Epithelial cell of proximal tubule (primary cell): ENCODE measurements at places on chromosomes 3 and 15. TPM values are rescaled to one million over a fixed set of nuclear protein-coding genes. Genes with fewer than 3 reads are reported as not detected.

VPS33B gene
- total RNA-seq, result 16.0 and 17.3 TPM in 2 replicates

- no peak for DNase-seq
Measured at GRCh38 chr3:46406788-46407611, at the start of the genes CCR5AS and CCRL2. TSS of gene CCR5AS (minus strand) at chr3:46407066. TSS of gene CCRL2 (plus strand) at chr3:46407259. CDS start at chr3:46408080, 821 bp downstream.

DNA sequence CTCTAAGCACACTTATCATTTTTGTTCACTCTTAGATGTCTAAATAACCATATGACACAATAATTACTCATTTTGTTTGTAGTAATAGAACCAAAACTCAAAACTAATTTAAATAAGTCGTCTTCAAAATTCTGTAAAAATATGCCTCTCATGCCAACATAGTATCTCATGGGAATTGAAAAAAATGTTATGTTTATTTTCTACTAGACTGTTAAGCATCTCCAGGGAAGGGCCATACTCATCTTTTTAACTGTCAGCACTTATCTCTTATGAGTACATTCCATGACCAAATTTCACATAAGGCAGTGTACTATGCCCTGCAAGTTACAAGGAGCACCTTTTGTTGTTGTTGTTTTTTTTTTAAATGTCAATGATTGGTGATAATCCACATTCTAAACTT, 18.3 kb upstream of the USF3 start:
- DNase-seq, result no peak

- no peak for DNase-seq
Measured at GRCh38 chr15:79960502-79961212, 10.3 kb downstream of the BCL2A1 start.

DNA sequence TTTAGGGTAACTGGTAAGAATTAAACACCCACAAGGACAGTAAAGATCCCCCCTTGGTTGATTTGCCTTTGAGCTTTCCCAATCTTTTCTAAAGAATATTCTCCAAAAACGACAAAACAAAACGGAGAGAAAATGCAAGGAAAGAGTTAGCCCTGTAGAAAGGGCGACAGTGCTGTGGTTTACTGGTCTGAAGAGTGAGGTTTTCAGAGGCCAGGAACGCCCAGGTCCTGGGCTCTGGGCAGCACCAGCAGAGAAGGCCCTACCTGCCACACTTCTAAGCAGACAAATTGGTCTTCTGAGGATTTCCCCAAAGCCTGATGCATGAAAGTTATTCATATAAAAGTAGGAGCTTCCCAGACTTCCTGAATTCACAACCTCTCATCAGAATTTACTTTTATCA, 119.3 kb downstream of the KCNMB2 start:
- no peak for DNase-seq
